Panc1 (cell line): ENCODE measurements at places on chromosomes 7 and 10. TPM values are rescaled to one million over a fixed set of nuclear protein-coding genes. Genes with fewer than 3 reads are reported as not detected.

DNA sequence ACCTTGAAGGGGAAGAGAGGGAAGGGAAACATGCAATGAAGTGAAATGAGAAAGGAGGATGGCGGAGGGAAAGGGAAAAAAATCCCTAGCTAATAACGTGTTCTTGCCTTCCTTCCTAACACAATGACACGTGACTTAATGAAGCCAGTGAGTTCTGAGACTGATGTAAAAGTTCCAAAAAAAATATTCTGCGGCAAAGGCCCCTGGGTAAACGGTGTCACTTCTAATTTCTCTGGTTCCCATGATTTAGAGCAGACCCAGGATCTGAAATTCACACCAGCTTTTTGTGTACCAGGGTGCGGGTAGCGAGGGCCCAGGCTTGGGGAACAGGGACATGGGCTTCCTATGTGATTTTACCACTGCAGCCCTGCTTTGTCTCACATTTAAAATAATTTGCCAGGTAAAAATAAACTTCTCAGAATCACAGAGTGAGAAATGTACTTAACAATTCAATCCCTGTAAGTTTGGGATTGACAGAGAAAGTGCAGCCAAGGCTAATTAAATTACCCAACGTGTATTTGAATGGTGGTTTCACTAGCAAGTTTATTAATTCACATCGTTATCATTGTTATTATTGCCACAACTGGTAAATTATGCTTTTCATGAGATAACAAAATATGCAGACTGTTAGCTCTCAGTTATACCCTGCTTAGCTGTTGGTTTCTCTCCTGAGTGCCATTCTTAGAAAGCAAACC, 182.4 kb downstream of the SEM1 start:
- no peak overlapping the region for H3K4me3 ChIP-seq
- H3K36me3 ChIP-seq: no peaks in the 10 kb centered on the region
- DNase-seq: no peak

GRCh38 chr10:130078120-130078519, 32.5 kb downstream of the C10orf143 start:
- H3K27ac ChIP-seq: no peak overlapping the region
- no peaks in the 10 kb centered on the region for H3K27me3 ChIP-seq
- no peak overlapping the region for H3K4me3 ChIP-seq
- DNase-seq: no peak

- H3K36me3 ChIP-seq: no peaks in the 10 kb centered on the region
- H3K27me3 ChIP-seq: no peaks in the 10 kb centered on the region
- H3K4me3 ChIP-seq: no peak overlapping the region
- no peak for DNase-seq
Measured at GRCh38 chr10:72030762-72031543, 57.4 kb downstream of the SPOCK2 start.

DNA sequence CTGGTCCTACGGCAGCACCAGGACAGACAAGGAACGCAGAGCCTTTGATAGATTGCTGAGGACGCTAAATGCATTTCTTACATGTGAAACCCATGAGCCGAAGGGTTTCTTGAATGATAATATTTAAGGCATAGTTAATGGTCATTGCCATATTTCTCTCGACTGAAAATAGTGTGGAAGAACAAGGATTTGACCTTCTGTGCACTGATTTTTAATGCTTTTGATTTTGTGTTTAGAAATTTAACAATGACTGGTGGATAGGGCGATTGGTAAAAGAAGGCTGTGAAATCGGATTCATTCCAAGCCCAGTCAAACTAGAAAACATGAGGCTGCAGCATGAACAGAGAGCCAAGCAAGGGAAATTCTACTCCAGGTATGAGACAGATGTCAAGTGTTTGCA, 150.8 kb downstream of the NSUN6 start:
- DNase-seq: no peak
- H3K27me3 ChIP-seq: no peaks in the 10 kb centered on the region
- no peak overlapping the region for H3K4me3 ChIP-seq
- H3K4me1 ChIP-seq: no peaks in the 10 kb centered on the region
- H3K36me3 ChIP-seq: no peaks in the 10 kb centered on the region

DNA sequence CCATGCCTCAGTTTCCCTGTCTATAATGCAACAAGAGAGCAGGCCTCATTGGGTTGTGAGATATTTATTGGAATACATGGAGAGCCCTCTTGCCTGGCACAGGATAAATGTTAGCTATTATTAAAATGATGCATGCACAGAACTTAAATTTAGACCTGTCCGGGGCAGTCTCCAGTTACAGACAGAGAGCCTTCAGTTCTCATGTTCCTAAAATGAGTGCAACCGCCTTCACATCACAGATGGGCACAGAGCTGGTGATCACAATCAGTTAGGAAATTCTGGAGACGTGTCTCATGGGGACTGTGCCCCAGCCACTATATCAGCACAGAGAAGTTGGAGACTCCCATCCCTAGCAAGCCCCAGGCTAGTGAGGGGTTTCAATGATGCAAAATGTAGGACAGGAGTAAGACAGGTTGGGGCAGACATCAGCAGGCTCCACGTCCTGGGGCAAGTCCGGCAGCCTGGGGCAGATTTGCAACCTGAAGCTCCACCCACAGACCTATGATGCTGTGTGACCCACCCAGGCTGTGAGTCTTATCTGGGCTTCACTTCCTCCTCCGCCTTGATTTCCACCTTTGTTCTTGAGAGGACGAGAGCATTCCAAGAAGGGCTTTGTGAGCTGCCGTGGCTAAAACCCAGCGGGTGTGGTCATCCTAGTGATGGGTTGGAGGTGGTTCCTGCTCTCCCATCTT, 49.4 kb downstream of the CXCL12 start:
- DNase-seq: no peak
- H3K4me1 ChIP-seq: no peaks in the 10 kb centered on the region
- no peaks in the 10 kb centered on the region for H3K36me3 ChIP-seq

- H3K27ac ChIP-seq: no peak overlapping the region
- no peak for DNase-seq
- no peaks in the 10 kb centered on the region for H3K27me3 ChIP-seq
- no peaks in the 10 kb centered on the region for H3K36me3 ChIP-seq
Measured at GRCh38 chr10:92678206-92678605, 11.5 kb upstream of the HHEX start.

DNA sequence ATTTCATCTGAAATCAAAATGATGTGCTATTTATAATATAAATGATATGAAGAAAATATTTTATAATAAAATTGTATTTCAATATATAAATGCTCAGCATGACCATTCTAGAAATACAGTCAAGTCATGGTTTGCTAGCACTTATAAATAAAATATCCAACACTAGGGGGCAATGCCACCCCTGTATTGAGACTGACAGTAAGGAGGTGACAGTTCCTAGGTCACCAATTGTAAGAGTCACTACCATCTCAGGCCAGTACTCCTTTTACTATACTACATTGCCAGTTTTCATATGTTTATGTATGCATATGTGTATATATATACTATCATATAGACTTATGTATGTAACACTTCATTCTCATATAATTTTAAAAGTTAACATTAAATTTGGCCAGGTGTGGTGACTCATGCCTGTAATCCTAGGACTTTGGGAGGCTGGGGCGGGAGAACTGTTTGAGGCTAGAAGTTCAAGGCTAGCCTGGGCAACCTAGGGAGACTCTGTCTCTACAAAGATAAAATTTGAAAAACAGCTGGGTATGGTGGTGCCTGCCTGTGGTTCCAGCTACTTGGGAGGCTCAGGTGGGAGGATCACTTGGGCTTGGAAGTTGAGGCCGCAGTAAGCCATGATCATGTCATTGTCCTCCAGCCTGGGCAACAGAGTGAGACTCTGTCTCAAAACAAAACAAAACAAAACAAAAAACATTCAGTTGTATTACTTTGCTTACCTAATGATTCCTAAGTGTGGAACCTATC, 2.4 kb upstream of the CNOT4 start:
- no peaks in the 10 kb centered on the region for H3K27me3 ChIP-seq
- H3K27ac ChIP-seq: no peak overlapping the region
- H3K4me1 ChIP-seq: peaks cover 9% of the 10 kb centered on the region
- H3K4me3 ChIP-seq: no peak overlapping the region
- peak; percentile 59 for DNase-seq

DNA sequence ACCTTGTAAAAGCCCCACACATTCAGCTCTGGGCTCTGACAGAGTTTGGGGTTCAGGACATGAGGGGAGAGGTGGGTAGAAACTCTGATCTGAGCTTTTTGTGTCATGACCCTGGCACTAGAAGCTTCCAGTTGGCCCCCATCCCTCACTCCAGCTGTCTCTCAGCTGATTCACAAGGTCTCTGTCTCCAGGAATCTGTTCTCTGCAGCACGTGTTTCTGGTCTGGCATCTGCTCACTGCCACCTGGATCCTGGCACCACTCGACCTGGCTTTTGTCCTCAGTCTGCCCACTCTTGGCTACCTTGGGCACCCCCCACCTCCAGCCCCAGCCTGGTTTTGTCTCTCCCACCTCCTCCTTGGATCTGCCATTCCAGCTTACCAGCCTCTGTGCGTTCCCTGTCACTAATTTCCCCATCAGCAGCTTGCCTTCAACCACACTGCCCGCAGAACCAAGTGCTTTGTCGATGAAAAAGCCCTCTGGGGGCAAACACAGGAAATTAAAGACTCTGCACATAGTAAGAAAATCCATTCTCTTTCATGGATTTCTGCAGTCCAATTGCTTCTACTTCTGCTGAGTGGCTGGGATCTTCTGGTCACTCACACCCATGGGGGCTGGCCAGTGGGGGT, 18.3 kb upstream of the ADCYAP1R1 start:
- H3K4me1 ChIP-seq: no peaks in the 10 kb centered on the region
- no peak for DNase-seq
- H3K27ac ChIP-seq: no peak overlapping the region
- peaks cover 11% of the 10 kb centered on the region for H3K27me3 ChIP-seq
- H3K36me3 ChIP-seq: no peaks in the 10 kb centered on the region

Gene LHFPL3
- not detected for total RNA-seq

Gene SLC29A3
- total RNA-seq: 7.6 TPM

Gene CYP26C1
- 1.1 TPM for total RNA-seq

Gene CLCN1
- total RNA-seq: 0.15 TPM

Gene TEX36
- not detected for total RNA-seq

Gene C10orf53
- not detected for total RNA-seq

Gene MCM7
- total RNA-seq: 258 TPM

Gene ANKRD61
- 0.18 TPM for total RNA-seq

Gene DPYSL4
- total RNA-seq: 9.9 TPM
